Activated CD8-positive, alpha-beta memory T cell treated with anti-CD3 and anti-CD28 coated beads for 1 hour (primary cell): ENCODE measurements at places on chromosomes 6 and 20.
A peak's percentile ranks its signal among the peaks of the same experiment; 100 is the strongest.

DNA sequence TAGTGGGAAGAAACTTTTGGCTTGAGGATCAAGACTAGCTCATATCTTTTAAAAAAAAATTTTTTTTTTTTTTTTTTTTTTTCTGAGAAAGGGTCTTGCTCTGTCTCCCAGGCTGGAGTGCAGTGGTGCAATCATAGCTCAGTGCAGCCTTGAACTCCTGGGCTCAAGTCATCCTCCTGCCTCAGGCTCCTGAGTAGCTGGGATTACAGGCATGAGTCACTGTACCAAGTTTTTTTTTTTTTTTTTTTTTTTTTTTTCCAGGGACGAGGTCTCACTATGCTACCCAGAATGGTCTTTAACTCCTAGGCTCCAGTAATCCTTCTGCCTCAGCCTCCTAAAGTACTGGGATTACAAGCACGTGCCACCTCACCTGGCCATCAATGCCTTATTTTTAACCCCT is 27.9 kb downstream of the GCLC start:
- no peak for DNase-seq

GRCh38 chr20:54062812-54063280 is 7.5 kb downstream of the BCAS1 start:
- DNase-seq: no peak

GRCh38 chr20:33667245-33667675 is 517 bp downstream of the ACTL10 start:
- no peak for DNase-seq

GRCh38 chr20:25145131-25145530 is 50.4 kb upstream of the ENTPD6 start:
- no peak for DNase-seq

DNA sequence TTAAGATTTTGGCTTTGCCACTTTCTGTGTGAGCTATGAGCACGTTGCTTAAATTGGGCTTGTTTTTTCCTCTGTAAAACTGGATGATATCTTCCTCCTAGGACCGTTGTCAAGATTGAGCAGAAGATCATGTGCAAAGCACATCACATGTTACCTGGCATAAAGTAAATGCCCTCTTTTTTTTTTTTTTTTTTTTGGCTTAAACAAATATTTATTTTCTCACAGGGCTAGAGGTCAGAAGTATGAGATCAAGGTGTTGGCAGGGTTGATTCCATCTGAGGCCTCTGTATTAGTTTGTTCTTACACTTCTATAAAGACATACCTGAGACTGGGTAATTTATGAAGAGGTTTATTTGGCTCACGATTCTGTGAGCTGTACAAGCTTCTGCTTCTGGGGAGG is 42.7 kb downstream of the TOX2 start:
- no peak for DNase-seq

DNA sequence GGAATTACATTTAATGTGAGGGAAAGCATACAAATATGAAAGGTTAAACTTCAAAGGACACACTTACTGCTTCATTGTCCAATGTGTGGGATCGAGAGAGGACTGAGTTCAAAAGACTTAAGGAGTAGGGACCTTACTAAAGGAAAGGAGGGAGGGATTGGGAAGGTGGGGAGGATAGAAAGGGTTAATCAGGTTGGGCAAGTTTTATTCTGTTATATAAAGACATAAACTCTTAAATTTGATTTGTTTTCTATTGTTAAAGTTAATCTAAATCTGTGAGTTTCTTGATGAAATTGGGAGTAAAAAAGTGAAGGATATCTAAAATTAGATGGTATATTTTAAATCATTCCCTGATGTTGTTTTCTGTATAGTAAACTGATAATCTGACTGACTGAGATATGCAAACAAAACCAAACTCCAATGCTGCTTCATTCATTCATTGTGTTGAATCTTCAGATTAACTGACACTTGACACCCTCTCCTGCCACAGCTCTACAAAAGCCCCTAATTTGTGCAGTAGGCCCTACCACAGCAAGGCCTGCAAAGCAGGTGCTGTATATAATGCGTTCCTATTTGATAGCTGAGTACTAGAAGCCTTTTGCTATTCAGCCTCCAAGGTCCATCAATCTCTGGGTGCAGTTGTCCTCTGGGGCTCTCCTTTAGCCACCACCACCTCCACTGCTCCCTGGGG is 1.3 kb upstream of the UBE2J1 start:
- DNase-seq: no peak

DNA sequence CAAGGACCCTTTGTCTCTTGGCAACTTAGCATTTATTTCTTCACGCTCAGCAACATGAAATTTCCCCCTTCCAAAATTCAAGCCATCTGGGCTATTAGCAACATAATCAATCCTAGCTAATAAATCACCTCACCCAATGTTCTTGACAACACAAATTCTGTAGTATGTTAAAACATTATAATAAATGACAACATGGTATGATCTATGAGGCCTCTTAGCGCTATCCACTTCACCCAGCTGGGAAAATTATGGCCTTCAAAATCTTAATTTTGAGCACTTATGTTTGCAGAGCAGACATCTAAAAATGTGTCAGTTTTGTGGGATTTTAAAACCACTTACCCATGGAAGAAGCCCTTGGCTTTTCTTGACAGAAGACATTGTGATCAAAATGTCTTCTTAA is 181.9 kb downstream of the HDGFL1 start:
- DNase-seq: no peak

- no peak for DNase-seq
Measured at GRCh38 chr6:69784595-69785377, 12.0 kb downstream of the LMBRD1 start.

DNA sequence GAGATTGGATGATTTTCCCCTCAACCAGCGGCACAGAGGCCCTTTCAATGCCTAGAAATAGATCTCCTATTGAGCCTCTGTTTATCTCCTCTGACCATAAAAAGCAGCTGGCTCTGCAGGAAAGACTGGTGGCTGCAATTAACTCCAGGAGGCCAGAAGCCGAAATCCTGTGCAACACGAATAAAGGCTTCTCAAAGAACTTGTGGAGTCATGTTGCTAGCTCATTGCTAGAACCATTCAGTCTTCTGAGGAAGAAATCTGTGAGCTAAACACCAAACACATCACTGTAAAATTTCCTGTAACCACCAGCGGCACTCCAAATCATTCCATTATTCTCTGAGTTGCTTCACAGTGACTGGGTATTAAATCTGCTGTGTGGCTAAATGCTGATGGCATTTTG is 49.1 kb upstream of the TPD52L1 start:
- no peak for DNase-seq

GRCh38 chr6:45613656-45614055 is 235.9 kb upstream of the SUPT3H start:
- DNase-seq: no peak

DNA sequence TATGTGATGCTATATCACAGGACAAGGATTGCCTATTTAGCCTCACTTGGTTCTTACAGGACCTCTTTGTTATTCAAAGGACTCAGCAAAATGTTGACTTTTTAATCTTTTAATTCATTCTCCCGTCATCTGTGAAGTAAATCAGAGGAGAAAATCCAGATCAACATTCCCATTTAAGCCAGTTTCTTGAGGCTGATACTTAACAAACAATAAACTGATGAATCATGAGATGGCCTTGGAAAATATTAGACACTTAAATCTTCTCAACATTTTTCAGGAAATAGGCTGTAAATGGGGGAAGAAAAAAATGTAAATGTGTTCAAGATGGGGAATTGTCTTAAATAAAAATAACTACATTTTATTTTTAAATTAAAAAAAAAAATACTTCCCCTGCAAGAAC is 55.9 kb upstream of the UBR2 start:
- no peak for DNase-seq

DNA sequence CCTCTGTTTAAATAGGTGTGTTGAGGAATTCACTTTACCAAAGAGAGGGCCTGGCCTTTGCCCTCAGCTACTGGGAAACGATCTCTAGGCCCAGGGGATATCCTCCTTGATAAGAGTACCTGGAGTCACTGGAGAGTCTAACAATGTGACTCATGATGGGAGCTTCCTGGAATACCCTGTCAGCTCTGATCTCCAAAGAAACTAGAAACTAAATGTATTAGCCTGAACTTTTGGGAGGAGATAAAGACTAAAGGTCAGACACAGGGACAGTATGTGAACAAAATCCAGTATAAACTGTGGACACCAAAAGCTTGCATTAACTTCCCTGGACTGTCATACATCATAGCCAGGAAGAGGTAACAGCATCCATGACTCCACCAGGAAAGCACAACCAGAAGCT is 148.5 kb downstream of the RNGTT start:
- DNase-seq: no peak

- DNase-seq: no peak
Measured at GRCh38 chr20:33084722-33085121, 5.3 kb downstream of the BPIFB4 start.

- no peak for DNase-seq
Measured at GRCh38 chr6:44989391-44989790, 338.7 kb upstream of the RUNX2 start.

GRCh38 chr6:52161689-52162438 is 24.3 kb upstream of the IL17A start:
- DNase-seq: no peak

DNA sequence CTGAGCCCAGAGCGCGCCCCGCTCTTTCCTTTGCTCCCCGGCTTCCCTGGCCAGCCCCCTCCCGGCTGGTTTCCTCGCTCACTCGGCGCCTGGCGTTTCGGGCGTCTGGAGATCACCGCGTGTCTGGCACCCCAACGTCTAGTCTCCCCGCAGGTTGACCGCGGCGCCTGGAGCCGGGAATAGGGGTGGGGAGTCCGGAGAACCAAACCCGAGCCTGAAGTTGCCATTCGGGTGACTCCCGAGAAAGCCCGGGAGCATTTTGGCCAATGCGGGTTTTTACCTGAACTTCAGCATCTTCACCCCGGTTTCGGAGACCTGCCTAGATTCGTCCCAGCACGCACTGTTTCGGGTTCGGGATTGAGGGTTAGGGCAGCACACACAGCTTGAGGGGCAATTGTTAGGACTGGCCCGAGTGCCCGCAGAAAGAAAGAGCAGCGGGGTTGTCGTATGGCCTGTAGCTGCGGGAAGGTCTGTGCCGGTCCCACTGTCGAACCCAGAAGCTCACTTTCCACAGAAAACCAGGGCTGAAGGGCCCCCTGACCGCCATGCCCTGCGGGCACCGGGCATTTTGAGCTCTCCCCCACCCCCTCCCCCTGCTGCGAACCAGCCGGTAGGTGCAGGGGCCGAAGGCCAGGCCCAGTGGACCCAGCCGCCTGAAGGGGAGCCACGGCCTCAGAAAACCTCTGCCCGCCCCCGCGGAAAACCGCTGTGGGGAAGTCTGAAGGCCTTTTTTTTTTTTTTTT is 2.1 kb downstream of the FOXP4 start:
- no peak for DNase-seq

DNA sequence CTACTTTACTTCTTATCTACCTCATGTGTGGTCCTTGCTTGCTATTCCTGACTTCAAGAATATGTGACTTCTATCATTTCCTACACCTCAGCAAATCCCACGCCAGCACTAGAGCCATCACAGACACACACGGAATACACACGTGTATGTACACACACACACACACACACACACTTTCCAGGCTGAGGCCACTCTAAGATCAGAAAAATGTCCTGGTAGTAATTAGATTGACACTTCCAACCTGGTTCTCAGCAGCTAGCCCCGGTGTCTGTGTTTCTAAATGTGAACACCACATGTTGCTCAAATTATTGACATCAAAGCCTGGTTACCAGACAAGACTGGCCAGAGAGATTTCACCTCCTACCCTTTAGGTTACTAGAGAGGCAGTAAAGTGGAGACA is 54.1 kb upstream of the SASH1 start:
- no peak for DNase-seq

GRCh38 chr6:46581459-46582177 is 71.0 kb downstream of the CYP39A1 start:
- DNase-seq: no peak

GRCh38 chr6:31128093-31128676 is 7.9 kb upstream of the CDSN start:
- peak; percentile 60 for DNase-seq

DNA sequence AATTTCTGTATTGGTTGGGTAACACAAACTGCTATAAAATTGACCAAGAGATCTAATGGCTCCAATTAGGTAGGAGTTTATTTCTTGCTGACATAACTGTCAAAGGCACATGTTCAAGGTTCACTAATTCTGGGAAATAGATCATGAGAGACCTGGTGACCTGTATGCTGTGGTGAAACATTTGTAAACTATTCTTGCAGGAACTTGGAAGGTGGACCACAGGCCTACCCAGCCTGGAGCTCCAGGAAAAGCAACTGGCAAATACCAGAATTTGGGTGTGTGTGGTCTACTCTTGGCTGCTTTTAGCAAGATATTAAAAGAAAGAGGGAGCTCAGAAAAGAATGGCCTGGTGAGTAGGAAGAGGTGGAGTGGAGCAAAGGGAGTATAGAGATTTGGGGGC is 184.6 kb downstream of the QKI start:
- no peak for DNase-seq

DNA sequence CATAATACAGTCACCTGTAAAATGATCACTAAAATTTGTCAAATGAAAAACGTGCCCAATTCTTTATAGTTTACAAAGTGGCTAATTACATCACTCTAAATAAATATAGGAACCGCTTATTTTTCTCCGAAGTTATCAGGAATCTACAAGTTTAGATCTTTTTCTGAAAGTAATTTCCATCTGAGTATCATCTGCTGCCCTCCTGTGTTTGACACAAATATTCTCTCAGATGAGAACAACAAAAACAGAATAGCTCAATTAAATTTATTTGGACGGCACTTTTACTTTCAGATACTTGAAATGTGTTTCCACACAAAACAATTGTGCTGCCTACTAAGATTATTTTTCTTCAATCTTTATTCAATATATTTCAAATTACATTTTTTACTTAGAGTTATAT is 5.0 kb downstream of the SF3B5 start:
- no peak for DNase-seq

DNA sequence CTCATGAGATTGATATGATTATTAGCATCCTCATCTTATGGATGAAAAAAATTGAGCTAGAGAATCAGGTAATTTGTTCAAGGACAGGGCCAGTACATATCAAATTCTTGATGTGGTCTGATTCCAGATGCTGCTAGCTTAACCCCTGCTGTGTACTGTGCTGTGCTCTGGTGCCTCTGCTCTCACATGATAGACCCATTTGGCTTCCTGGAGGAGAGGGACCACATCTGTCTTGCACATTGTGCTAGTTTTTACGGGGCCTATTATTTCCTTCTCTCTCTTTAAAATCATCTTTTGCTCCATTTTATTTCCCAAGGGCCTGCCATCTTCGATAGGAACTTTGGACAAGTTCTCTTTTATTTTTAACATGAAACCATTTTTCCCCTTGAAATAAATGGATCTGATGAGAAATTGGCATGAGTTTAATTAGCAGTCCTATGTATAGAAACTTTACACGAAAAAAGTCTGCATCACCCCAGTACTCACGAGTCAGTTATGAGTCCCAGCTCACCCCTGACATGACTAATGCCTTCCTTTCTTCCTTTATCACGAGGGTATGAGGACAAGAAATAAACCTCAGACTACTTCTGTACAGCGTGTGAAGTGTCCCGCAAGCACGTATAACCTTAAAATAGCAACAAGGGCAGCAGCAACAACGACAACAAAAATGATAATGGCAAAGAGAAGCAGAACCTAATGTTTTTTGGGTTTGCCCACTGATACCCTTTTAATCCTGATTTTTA is 26.5 kb downstream of the CD109 start:
- no peak for DNase-seq

GRCh38 chr6:38305995-38306681 is 333.6 kb downstream of the BTBD9 start:
- DNase-seq: no peak

GRCh38 chr6:138007014-138007472 is 100.2 kb downstream of the PERP start:
- no peak for DNase-seq
